ENCODE measurements at places on chromosomes 6 and 20.
A peak's percentile ranks its signal among the peaks of the same experiment; 100 is the strongest.

DNA sequence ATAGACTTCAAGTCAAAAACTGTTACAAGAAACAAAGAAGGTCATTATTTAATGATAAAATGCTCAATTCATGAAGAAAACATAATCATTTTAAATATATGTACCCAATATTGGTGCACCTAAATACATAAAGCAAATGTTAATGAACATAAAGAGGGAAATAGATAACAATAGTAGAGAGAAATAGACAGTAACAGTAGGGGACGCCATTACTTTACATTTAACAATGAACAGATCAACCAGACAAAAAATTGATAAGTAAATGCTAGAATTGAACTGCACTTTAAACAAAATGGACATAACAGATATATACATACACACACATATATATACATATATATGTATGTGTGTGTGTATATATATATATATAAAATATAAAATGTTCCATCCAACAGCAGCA, 37.4 kb downstream of the IL22RA2 start:
- DNase-seq, result no peak

DNA sequence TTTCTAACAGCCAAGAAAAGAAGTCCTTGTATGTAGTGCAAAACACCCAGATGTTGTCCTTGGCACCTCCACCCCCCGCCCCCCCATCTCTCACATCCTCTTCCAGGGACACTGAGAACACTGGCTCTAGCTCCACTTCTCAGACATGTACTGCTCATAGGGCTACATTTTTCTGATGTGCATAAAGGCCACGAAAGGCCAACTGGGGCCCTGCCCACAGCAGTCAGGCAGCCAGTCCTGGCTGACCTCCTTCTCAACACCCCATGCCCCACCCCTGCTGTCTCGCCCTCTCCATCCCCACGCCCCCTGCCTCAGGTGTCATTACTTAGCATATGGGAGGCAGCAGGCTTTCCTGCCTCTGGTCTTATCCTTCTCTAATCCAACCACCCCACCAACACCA, 11.3 kb downstream of the GABRR1 start:
- DNase-seq, result no peak

DNA sequence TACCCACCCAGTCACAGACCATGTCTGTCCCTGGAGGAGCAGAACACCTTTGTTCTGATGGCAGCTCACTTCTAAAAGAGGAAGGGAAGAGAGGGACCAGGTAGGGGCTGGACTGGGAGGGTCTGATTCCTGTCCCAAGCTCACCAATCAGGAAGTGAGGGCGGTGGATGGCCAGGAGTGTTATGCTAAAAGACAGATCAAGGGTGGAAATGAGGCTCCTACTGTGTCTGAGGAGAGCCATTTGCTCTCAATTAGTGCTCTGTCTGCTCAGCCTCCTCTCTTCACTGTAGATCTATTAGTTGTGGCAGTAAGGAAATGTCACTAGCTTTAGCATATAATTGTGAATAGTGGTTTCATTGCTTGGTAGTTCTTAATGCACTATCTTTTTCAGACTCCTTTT, 72.5 kb downstream of the ARMC2 start:
- DNase-seq, result no peak

GRCh38 chr20:57493091-57493615, 31.8 kb downstream of the CTCFL start:
- DNase-seq, result no peak

GRCh38 chr6:20008131-20008530, 171.0 kb downstream of the ID4 start:
- no peak for DNase-seq

- peak; percentile 12 for DNase-seq
Observed at GRCh38 chr20:57657535-57658446, 37.6 kb upstream of the ZBP1 start.

DNA sequence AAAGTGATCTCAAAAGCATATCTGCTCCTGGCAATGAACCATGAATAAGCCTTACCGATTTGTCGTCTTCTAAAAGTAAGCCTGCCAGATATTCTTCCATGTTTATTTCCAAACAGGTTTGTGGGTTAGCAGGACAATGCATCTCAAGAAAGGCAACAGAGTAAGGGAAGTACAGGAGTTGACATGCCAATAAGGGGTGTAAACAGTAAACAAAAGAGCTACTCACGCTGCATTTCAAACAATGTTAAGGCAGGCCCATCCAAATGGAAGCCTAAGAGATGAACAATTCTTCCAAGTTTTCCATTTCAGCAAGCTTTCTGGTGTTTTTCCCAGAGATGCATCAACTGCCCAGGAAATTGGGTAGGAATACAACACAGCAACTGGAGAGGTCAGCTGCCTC, 27.8 kb upstream of the CRIP3 start:
- no peak for DNase-seq

GRCh38 chr20:19926591-19926990, 90.6 kb upstream of the NAA20 start:
- DNase-seq, result no peak
